Astrocyte of the spinal cord (primary cell): ENCODE measurements at places on chromosomes 4 and X.

GRCh38 chr4:38967260-38968095 lies 64.7 kb downstream of the TMEM156 start:
- DNase-seq, result peak; percentile 98

DNA sequence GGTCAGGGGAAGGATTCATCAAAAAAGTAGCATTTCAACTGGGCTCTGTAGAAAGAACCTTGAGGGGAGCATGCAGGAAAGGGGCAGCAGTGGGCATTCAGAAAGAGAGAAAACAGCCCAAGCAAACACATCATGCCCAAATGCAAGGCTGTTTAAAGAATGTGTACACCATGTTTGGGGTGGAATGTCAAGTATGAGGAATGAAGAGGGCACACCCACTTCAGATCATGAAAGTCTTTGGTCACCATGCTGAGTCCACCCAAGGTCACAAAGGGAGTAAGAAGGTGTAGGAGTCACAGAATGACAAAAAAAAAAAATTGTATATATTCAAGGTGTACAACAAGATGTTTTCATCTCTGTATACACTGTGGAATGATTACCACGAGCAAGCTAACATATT lies 9.4 kb downstream of the S100G start:
- DNase-seq, result no peak

- no peak for DNase-seq
Measured at GRCh38 chr4:87523307-87523706, 5.9 kb downstream of the SPARCL1 start.

DNA sequence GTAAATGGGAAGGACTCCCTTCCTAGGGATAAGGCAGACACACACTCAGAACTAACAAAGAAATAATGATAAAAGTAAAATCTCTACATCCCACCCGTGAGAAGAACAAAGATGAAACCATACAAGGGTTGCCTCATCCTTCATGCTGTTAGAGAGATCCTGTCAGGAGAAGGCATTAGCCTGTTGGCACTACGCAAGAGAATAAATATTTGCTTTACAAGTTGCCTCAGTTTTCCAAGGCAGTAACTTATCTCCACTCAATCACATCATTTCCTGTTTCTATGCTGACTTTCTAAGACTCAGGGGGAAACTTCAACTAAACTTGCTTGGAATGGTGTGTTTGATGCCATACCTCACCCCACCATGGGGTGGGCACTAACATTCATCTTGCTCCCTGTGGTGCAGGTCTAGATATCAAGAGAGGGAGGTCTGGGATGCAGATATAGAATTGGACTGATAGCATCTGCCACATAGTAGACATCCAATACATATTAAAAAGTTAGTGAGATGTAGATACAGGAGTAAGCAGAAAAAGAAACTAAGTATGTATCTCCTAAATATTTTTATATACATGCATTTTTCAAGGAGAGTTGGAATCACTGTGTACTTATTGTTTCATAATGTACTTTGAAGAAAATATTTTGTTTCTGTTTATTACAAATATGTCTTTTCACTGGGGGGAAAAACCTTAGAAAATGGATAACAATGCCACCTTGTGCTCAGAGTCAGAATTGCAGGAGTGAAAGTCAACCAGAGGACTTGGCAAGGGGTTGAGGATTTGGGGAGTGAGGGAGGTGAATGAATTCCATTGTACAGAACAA lies 57.2 kb upstream of the BEX4 start:
- DNase-seq, result peak; percentile 40

GRCh38 chr4:52843958-52844357 lies 18.2 kb upstream of the RASL11B start:
- DNase-seq, result no peak

DNA sequence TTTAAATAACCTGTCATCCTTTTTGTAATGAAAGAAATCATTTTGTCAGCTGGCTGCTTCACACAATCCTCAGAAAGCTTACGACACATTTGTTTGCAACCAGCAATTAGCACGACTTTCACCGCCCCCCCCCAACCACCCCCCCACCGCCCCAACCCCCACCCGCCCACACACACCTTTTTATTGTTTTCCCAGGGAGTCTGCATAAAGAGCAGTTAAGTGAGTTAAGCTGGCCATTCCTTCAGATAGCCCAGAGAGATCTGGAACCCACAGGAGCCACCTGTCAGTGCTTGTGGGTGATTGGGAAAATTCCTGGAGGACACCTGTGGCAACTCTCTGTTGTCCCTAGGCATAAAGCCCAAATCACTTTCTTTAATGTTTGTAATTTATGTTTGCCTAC lies 175.7 kb upstream of the FMR1 start:
- no peak for DNase-seq

DNA sequence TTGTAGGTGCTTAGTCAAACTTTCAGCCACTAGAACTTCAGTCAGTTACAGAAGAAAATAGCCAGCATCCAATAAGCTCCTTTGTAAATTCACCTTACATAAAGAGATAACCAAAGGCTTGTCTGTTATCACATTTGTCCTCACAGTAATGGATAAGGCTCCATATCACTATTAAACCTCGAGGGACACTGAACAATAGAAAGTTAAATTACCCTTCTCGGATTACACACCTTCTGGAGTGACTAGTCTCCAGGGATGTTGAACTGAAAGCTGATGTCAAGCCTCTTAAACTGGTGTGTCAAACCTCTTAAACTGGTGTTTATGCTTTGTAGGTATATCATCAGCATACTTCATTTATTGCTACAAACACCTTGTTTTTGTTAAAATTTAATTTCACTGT lies 639.0 kb downstream of the CENPC start:
- no peak for DNase-seq

GRCh38 chrX:9717376-9717775 lies 48.3 kb downstream of the GPR143 start:
- no peak for DNase-seq

GRCh38 chrX:150192816-150193215 lies 170.3 kb upstream of the MAMLD1 start:
- DNase-seq, result no peak

GRCh38 chr4:40870150-40870549 lies 120.4 kb downstream of the NSUN7 start:
- DNase-seq, result no peak

DNA sequence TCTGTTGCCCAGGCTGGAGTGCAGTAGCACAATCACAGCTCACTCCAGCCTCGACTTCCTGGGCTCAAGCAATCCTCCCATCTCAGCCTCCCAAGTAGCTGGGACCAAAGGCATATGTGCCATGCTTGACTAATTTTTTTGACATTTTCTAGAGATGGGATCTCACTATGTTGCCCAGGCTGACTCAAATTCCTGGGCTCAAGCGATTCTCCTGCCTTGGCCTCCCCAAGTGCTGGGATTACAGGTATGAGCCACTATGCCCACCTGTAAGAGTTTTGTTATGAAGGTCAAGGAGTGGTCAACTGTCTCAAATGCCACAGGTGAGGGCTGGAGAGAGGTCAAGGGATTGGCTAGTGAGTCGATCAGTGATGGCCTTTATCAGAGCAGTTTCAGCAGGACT lies 32.5 kb downstream of the TMEM150C start:
- no peak for DNase-seq

GRCh38 chrX:110168585-110168984 lies 149.3 kb downstream of the AMMECR1 start:
- peak; percentile 80 for DNase-seq

- DNase-seq, result no peak
Measured at GRCh38 chr4:143260750-143261149, 75.9 kb upstream of the GAB1 start.

DNA sequence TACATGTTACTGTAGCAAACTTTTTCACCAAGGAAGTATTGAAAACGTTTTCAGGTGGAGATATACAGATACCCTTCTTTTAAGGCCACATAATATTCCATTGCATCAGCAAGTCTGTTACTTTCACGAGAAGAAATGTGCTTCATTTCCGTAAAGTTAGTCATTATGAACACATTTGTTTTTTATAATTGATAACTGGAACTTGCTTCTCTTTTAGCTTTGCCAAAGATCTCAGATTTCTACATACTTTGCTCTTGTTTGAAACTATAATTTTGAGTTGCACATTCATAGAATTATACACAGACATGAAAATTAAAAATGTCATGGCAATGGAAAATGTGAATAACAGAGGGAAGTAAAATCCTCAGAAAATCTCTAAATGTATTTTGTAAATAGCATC lies 128.7 kb upstream of the GIMD1 start:
- DNase-seq, result no peak
